Stimulated activated CD4-positive, alpha-beta T cell treated with anti-CD3 and anti-CD28 coated beads, Interleukin-4, amount 100 ng/mL, for 4 hours (primary cell): ENCODE measurements at places on chromosomes 3 and 15.

- no peak for DNase-seq
These were observed 185.3 kb upstream of the FEZF2 start for GRCh38 chr3:62558549-62559112.

- no peak for DNase-seq
These were observed 1.5 kb downstream of the GPR87 start for GRCh38 chr3:151315136-151315535.

DNA sequence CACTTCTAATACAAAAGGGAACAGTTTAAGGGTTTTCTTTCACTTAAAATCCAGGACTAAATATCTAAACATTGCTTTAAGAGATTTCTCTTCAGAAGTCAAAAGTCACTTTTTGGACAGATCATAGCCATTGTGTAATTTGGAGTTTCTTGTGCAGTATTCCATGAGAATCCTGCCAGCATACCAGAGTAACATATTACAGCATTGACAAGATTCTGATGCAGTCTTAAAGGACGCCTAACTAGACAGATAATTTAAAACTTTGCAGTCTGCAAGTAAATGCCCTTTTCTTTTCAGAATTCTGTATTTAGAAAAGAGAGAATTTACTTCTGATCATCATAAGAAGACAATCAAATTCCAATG, 17.5 kb upstream of the IGSF10 start:
- DNase-seq, result no peak

DNA sequence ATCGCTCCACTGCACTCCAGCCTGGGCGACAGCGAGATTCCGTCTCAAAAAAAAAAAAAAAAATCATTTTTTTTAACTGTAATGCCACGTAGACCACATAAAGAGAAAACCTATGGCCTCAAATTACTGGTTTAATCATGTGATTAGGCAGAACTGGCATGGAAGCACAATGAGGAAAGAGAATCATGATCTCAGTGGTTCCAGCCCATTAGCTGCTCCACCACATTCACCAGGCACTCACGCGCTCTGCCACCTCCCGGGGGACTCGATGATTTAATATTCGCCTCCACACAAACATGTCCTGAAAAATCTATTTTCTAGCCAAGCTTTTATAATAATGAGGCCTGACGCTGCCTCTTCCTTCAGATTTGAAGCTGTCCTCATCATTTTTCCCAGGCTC, 204.7 kb downstream of the TBL1XR1 start:
- DNase-seq, result no peak

DNA sequence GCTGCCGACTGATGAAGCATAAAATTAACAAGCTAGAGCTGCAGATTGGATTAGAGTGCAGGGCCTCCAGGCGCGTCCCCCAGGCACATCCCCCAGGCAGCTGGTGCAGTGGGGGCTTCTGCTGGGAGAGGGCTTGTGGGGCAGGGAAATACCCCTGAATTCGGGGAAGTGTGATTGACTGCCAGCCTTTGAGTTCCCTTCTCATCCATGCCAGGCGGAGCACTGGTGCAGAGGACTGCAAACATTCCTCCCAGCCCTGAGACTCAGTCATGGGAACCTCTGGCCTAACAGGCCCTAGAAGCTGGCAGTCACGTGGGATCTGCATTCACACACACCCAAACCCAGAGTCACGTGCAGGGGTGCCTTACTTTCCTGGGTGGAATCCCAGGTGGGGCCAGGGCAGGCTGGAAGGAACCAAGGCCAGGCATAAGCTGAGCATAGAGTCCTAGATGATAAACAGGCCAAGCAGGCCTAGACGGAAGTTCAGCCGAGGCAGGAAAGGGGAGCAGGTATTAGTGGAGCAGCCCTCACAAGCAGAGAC, 46.2 kb upstream of the SEC22A start:
- no peak for DNase-seq

- no peak for DNase-seq
These were observed 90.6 kb upstream of the UBE2E2 start for GRCh38 chr3:23112491-23112890.

DNA sequence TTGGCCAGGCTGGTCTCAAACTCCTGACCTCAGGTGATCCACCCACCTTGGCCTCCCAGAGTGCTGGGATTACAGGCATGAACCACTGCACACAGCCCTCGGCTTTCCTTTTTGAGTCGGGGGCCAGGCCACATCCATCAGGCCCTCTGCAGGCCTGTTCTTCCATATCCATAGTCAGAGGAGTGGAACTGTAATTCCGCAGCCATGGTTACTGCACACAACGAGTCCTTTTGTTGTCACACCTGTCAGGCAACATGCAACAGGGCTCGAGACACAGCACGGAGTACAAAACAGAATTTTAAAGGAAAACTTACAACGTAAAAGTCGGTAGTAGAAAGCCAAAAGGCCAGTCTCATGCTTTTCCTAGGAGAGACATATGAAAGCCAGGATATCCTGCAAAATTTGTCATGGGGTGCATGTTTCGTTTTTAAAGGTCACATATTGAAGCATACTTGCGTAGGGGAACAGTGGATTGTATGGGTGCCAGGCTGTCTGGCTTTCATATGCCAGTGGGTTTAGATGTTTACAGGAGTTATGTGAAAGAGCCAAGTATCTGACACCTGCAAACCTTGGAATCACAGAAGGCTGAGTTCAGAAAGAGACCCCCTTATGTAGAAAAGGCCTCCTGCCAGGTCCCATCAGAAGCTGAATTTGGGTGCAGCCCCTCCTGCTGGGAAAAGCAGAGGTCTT, 63.2 kb upstream of the LPP start:
- DNase-seq, result no peak

GRCh38 chr3:44509393-44509921, 32.0 kb upstream of the ZNF445 start:
- no peak for DNase-seq

- DNase-seq, result no peak
These were observed 32.3 kb downstream of the CMTM6 start for GRCh38 chr3:32470362-32470761.

DNA sequence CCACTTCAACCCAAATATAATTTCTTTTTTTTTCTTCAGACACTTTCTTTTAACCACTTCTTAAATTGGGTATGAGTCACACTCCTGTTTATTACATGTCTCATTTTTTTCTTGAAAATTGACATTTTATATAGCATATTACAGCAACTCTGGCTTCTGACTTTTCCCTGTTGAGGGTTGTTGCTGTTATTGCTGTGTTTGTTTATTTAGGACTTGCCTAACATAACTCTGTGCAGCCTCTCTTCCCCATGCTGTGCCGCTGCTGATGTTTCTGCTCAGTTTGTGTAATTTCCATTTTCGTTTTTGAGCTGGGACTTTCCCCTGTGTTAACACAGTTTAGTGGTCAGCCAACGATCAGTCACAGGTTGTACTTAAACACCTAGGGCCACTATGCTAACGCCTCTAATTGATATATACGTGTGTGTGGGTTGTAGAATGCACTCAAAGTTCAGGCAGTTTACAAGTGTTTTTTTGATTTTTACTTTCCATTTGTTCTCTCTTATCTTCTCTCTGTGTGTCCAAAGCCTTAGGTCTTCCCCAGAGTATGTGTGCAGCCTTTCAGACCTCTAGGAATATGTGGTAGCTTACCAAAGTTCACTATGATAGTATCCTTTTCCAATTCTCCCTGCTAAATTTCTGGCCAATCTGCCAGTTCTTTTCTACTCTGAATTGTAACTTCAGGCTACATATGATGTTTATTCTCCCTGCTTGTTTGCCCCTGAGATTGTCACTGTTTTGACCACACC, 337.2 kb downstream of the ZBTB20 start:
- DNase-seq, result no peak

GRCh38 chr15:98898122-98898521, 109.5 kb downstream of the PGPEP1L start:
- no peak for DNase-seq
